ENCODE measurements at places on chromosomes 7 and 10.
A peak's percentile ranks its signal among the peaks of the same experiment; 100 is the strongest.

DNA sequence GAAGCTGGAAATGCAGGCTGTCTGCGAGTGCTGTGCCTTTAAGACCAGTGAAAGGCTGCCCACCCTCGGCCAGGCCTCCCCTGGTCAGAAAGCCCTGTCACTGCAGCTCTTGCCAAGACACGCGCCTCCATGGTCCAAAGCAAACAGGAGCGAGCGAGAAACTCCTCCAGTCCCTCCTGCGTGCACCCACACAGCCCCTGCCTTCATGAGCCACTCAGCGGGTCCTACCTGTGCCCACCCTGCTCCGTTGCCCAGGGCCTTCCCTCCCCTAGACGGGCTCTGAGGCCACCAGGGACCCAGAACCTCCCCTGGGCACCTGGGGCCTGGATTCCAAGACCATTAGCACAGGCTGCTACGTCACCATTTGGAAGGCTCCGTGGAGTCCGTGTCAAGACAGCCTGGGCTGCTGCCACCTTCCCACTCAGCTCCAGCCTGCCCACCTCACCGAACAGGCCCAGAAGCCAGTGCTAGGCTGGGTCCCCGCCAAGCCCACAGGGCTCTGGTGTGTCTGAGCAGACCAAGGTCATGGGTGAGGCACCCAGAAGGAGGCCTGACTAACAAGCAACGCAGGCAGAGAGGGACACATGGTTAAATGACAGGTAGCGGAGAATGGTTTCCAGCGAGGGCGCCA is 144.5 kb downstream of the NEURL1 start:
- DNase-seq = peak; percentile 84

DNA sequence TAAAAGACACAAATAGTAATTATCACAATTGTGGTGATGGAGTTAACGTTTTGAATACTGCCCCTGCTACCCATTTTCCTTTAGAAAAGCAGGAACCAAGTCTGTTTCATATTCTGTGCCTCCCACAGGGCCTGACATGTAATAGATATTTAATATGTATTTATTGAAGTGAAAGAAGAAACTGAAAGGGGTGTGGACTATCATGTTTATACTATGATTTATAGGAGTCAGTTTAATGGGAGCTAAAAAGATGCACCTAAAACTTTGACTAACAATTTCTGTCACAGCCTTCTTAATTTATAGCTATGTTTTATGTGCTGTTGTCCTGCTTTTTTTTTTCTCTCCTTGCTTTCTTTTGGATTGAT is 24.1 kb upstream of the BHLHA15 start:
- DNase-seq = no peak

GRCh38 chr10:104766341-104766740 is 125.3 kb downstream of the SORCS3 start:
- DNase-seq = peak; percentile 3

DNA sequence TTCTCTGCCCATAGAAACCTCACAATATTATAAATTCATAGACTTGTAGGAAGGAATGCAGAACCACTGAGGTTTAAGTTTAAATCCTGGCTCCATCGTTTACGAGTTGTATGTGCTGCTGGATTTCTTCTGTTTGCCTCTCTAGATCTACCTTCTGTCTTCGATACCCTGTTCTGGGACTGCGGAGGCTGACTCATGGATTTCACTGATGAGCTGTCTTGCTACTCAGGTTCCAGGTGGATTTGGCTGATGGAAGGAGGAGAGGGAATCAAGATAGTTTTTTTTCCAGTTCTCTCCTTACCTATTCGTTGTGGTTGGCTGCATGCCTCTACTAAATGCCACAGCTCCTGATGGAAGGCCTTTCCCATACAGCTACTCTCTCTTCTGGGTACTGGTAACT is 375.8 kb downstream of the REEP3 start:
- DNase-seq = no peak

- no peak for DNase-seq
Measured at GRCh38 chr10:14195433-14195832, 135.3 kb downstream of the FRMD4A start.

GRCh38 chr10:120646159-120646732 is 189.2 kb downstream of the PLPP4 start:
- DNase-seq = no peak

GRCh38 chr10:84838851-84839250 is 510.5 kb downstream of the CCSER2 start:
- no peak for DNase-seq

- DNase-seq = no peak
Measured at GRCh38 chr7:85103962-85104361, 82.9 kb downstream of the SEMA3D start.

DNA sequence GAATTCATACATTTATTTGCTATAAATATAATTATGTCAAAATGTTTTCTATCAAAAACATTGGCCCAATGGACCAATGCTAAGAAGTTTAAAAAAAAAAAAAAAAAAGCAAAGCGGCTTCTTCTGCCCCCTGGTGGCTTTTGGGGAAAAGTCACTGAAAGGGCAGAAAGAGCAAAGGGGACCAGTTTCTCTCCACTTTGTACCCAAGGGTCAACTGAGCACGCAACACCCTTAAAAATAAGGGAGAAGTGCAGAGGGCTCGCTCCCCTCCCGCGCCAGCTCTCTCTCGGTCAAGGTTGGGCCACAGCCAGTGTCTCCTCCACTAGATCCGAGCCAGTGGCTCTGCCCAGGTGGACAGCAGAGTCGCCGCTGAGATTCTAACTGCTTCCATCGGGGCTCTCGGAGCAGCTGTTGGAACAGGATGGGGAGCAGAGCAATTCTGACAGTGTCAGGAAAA is 136.4 kb upstream of the FGFR2 start:
- DNase-seq = peak; percentile 31

DNA sequence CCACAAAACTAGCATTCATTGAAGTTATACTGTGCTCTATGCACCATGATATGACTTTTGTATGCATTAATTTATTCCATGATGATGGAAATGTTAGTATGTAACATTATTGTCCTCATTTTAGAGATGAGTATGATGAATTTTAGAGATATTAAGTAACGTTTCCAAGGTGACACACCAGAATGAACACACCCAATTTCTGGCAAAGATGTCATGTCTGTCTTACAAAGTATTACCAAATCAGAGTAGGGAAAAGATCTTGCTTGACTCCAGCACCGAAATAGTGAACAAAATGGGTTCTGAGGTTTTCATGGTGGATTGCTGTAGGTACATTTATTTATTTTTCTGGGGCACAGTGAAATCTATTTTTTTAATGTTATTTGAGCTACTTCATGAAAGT is 33.8 kb upstream of the COL1A2 start:
- no peak for DNase-seq

DNA sequence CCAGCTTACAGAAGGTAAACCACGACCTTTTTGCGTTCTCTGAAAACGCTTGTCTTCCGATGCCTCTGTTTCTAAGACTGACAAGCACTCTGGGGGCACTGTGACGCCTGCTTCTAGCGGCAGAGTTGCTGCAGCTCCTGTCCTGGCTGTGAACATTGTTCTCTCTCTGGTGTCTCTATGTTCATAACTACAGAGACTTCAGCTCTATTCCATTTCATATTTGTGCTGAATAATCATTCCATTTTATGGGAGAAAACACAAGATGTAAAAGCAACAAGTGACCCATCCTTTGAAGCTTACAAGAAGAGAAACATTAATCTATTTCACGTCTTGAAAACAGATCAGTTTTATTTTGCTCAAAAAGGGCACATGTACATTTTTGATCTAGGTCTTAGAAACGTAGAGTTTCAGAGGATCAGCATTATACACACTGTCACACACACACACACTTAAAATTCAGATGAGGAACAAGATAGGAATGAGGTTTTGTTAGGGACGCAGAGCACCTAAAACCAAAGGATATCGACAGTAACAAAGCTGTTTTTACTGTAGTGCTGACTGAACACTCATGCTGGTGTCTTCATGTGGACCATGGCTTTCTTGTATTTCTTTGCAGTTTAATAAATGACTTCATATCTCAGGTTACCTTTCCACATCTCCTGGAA is 3.0 kb downstream of the IKZF1 start:
- no peak for DNase-seq

DNA sequence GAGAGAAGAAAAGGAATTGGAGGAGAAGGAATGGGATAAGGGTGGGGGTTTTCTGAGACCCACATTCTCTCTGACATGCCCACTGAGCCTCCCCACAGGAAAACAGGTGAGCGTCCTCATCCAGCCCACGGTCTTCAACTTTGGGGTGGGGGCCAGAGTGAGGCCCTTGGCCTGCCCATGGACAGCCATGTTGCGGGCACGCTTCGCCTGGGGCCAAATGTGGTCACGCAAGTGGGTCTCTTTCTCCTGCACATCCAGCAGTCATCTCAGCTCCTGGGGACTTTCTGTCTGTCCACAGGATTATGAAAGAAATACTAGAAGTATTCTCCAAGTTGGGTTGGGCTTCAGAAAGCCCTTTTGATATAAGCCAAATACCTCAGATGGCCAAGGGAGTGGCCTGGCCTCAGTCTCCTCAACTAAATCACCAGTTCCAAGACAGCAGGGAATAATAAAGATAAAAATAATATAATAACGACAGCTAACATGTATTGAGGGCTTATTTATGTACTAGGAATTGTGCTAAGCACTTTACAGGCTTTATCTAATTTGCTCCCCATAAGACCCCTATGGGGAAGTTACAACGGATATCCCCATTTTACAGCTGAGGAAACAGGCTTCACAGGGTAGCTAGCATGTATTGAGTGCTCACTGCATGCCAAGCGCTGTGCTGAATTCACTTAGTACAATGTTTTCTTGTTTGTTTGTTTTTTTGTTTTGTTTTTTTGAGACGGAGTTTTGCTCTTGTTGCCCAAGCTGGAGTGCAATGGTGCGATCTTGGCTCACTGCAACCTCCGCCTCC is 57.2 kb upstream of the LBX1 start:
- DNase-seq = no peak

GRCh38 chr7:156635529-156636385 is 4.8 kb upstream of the RNF32 start:
- no peak for DNase-seq

GRCh38 chr7:123143252-123144006 is 56.3 kb downstream of the SLC13A1 start:
- no peak for DNase-seq

- no peak for DNase-seq
Measured at GRCh38 chr10:47026301-47027107, 115.3 kb downstream of the PTPN20 start.

- no peak for DNase-seq
Measured at GRCh38 chr10:86155054-86155921, 211.3 kb downstream of the GRID1 start.

DNA sequence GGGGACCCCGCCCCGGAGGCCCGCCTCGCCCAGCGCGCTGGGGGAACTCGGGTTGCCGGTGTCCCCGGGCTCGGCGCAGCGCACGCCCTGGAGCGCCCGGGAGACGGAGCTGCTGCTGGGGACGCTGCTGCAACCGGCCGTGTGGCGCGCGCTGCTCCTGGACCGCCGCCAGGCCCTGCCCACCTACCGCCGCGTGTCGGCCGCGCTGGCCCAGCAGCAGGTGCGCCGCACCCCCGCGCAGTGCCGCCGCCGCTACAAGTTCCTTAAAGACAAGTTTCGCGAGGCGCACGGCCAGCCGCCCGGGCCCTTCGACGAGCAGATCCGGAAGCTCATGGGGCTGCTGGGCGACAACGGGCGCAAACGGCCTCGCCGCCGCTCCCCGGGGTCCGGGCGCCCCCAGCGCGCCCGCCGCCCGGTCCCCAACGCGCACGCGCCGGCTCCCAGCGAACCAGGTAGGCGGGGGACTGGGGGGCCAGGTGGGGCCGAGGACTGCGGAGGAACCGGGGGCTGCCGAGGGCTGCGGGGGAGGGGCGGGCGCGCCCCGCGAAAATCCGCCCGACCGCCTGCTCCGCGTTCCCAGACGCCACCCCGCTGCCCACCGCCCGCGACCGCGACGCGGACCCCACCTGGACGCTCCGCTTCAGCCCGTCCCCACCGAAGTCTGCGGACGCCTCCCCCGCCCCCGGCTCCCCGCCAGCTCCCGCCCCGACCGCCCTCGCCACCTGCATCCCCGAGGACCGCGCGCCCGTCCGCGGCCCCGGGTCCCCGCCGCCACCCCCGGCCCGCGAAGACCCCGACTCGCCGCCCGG is 574 bp downstream of the UTF1 start:
- DNase-seq = no peak

DNA sequence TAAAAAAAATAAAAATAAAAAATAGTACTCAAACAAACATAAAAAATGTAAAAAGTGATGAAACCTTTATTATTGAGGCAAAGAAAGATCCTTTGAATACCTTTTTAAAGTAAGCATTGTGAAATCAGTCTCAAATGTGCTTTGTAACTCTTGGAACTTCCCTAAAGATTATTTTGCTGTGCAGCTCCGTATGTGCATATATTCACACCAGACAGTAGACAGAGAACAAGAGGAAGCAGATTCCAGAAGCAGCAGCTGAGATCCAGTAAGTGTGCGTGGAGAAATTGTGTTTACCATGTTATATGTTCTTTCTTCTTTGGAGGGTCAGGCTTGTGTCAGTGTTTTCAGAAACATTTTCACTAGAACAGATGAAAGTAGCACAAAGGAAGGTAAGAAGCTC is 324.9 kb downstream of the AGMO start:
- no peak for DNase-seq

- peak; percentile 20 for DNase-seq
Measured at GRCh38 chr10:126135177-126135576, 238.8 kb downstream of the FANK1 start.

GRCh38 chr7:1144269-1144771 is 15.7 kb downstream of the ZFAND2A start:
- peak; percentile 55 for DNase-seq

DNA sequence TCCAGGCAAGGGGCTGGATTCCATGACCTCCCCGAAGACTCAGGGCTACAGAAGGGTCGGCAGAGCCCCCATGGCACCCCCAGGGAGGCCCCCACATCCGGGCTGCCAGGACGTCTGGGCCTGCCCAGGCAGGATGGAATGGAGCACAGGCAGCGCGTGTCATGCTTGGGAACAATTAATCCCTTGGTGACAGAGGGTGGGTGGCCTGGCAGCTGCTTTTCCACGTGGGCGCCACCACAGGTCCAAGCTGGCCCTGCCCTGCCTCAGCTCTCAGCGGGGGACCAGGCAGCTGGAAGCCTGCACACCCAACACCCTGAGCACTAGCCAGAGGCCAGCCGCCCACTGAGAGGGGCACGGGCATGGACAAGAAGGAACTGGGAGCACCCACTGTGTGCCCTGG is 11.4 kb downstream of the ELN start:
- no peak for DNase-seq

DNA sequence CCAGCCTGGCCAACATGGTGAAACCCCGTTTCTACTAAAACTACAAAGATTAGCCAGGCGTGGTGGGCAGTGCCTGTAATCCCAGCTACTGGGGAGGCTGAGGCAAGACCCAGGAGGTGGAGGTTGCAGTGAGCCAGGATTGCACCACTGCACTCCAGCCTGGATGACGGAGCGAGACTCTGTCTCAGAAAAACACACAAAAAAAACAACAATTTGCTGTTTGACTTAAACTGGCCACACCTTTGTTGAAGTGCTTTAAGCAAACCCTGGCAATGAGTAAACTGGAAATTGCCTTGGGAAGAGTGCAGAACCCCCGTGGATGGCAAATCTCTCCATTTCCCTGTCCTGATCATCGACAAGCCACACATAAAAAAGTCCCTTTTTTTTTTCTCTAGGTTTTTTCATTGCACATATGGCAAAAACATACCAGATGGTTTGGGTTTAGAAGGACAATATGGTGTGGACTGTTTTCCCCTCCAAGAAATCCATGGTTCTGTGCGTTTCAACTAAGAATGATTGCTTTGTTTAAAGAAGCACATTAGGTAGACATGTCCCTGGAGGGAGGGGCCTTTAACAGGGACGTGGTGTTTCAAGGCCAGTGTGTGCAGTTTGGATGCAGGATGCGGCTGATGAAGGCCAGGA is 76.9 kb downstream of the NRP1 start:
- DNase-seq = no peak
